MV-4-11 (cell line): ENCODE measurements at places on chromosomes 12 and 14.

DNA sequence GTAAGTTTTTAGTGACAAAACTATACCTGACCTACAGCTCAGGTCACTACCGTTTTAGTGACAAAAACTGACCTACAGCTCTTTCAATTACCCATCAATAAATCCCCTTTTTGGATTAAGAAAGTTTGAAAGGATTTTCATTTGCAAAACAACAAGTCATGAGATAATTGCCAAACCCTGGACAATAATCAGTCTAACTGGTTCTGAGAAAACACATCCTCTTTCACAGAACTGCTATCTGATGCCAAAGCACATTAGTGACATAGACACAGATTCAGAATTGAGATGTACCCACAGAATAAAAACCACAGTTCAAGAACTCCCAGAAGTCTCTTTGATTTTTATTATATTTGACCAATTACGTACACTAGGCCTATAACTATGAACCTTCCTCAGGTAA, 126.0 kb upstream of the COCH start:
- DNase-seq: no peak

GRCh38 chr12:96897421-96897820, 9.6 kb upstream of the NEDD1 start:
- no peak for DNase-seq

- DNase-seq: peak; percentile 80
Measured at GRCh38 chr12:126507231-126507630, 1442.0 kb downstream of the AACS start.

GRCh38 chr12:62263966-62264365, 3.8 kb downstream of the USP15 start:
- DNase-seq: no peak

- DNase-seq: peak; percentile 52
Measured at GRCh38 chr14:24036169-24036962, 15.4 kb upstream of the CARMIL3 start.

DNA sequence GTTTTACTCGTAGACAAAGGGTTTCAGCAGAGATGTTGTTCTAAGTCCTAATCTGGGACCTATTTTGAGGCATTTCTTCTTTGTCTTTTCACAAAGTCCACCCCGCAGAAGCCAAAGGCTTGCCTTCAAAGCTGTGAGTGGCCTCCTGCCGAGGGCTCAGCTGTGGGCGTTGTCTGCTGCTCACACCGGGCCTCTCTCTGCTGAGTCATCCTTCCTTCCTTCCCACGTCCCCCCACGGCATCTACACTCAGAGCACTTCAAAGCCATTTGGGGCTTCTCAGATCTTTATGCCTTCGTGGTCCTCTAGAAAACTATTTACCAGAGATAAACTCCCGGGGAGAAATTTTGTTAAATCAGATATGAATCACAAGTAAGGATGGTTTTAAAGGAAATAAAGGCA, 115.9 kb upstream of the TMPO start:
- peak; percentile 66 for DNase-seq

- no peak for DNase-seq
Measured at GRCh38 chr12:98109266-98109665, 406.1 kb upstream of the TMPO start.

- DNase-seq: no peak
Measured at GRCh38 chr12:9687228-9687627, 17.7 kb downstream of the CLEC2D start.

DNA sequence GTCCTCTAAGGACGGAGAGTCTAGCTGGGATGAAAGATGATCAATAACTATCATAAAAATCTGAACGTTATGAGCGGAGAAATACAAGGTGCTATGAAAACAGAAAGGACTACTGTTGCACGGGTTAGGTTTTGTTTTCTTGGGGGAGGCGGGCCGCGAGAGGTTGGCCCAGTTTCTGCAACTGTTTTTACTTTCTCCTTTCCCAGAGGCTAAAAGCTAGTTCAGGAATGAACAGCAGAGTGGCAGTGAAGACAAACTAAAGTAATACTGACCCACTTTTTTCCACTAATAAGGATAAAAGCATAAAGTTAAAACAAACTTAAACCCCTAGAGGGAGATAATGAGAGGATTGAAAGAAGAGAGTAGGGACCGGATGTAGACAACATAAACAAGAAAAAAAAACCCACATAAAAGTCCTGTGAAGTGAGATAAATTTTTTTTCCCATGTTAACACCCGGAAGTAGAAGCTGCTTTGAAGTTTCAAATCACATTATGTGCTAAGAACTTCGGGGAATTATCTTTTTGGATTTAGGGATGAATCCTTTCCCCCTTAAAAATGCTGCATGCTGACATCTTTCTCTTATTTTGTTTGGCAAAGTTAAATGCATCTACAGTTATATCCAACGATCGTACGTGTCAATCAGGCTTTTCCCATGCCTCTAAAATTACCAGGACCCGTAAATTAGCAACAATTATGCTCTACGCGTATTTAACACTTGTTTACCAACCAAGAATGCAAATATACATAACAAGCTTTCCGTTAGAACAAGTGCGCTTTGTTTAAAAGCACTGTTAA, 1.0 kb upstream of the CDK17 start:
- peak; percentile 86 for DNase-seq

GRCh38 chr12:32870716-32871115, 25.9 kb downstream of the PKP2 start:
- DNase-seq: no peak
